Fibroblast of skin of scalp (primary cell): ENCODE measurements at places on chromosomes 12 and 14.

DNA sequence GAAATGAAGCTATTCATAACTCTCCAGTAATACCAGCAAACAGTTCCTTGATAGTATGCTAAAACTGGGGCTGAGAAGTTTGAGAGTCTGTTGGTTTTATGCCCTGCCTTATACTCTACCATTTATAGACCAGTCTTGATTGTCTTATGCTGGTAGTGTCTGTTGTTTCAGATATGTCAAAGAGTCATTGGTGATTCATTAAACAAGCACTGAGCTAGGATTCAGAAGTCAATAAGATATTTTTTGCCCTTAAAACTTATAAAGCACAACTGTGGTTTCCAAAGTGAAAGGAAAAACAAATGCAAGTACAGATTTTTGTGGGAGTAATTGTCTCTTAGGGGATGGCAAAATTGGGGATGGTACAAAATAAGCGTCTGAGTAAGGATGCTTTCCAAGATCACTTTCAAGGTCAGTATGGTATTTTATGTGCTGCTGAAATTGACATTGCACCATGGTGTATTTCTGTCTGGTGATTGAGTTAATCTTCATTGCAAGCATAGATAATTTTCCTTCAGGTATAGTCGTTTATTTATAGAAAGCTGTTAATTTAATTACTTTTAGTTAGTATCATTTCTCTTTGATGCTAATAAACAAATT, 289.5 kb upstream of the E2F7 start:
- peak; percentile 31 for DNase-seq

GRCh38 chr14:23119363-23120327, 590 bp upstream of the CEBPE start:
- DNase-seq: no peak

- DNase-seq: no peak
Measured at GRCh38 chr14:103563226-103563620, 463 bp downstream of the COA8 start.

DNA sequence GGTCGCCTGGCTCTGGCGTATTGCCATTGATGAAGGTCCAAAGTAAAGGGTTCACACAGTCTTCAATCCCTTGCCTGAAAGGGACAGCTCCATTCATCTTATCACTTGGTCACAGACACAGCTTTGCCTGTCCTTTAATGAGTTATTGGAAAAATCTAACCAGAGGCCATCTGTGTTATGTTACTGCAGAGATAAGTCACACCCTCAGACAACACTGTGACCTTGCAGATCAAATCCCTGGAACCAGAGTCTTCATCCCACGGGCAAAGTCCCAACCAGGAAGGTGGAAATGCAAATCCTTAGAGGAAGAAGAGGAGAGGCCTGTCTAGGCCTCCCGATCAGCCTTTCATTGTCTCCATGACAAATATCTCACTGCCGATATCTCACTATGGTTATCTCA, 68.3 kb upstream of the SCN8A start:
- no peak for DNase-seq

DNA sequence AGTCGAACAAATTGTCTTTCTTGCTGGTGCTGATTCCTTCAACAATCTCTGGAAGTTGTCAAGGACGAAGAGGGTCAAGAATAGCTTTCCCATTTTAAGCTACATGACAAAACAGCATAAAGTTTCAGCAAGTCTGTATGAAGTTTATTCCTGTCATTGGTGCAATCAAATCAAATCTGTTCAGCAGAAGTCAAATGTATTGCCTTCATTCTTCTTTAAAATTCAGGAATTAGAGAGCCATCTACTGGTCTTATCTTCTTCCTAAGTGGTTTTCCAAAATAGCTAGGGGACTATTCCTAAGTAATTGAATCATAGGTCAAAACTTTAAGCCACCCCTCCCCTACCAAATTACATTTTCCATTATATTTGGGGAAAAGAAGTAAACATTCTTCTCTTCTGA, 990.2 kb downstream of the GALC start:
- peak; percentile 52 for DNase-seq

DNA sequence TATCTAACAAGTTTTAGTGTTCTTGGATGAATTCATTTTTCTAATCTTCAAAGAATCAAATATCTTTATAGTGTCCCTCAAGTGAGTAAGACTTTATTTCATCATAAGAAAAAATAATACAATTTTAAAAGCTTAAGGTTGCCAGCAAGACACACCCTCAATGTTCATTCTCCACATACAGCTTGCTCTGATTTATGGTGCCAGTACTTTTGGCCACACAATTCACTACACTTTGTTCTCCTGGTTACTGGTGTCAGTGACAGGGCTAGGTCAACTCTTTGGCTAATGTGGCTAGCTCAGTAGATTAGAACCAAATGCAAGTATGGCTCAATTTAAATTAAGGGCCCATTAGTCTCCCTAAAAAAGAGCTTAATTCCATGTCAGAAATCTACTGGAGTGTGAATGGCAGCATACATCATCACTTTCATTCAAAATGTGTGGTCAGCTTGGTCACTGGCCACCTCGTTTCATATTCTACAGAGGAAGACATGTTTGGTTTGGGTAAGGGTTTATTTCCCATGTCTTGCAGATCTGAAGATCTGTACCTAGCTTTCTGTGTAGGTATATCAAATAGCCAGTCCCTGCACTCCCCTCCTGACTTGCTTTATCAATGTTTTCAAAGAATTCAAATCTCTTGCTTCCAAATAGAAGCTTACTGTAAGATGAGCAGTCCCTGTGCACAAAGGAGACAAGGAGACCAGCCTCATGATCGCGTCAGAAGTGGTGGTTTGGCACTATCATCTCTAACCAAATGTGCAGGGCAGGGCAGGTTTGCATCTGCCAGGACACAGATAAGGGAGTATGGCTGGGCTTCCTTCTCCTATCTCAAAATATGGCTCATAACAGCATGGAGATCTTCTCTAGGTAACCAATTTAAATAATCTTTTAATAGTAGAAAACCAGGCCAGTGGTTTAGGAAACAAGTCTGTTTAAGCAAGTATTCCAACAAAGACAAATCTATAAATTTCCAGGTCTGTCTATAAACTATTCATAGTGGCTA, 31.3 kb downstream of the HECTD4 start:
- no peak for DNase-seq

- DNase-seq: no peak
Measured at GRCh38 chr14:89753828-89754412, 200.6 kb downstream of the EFCAB11 start.

DNA sequence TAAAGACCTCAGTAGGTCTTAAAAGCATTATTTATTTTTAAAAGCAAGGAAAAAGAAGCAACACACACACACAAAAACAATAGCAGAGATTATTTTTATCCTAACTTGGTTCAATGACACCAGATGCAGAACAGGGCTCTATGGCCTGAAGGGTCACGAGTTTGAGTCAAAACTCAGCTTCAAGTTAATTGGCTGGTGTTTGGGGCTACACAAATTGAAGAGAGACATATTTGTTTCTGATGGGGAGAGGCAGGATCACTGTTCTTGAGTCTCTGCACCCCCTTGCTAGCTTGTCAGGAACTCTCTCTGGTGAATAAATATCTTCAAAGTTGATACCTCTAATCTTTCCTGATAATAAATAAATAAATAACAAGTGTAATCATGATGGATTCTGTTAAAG, 466.1 kb downstream of the PRKD1 start:
- DNase-seq: no peak

DNA sequence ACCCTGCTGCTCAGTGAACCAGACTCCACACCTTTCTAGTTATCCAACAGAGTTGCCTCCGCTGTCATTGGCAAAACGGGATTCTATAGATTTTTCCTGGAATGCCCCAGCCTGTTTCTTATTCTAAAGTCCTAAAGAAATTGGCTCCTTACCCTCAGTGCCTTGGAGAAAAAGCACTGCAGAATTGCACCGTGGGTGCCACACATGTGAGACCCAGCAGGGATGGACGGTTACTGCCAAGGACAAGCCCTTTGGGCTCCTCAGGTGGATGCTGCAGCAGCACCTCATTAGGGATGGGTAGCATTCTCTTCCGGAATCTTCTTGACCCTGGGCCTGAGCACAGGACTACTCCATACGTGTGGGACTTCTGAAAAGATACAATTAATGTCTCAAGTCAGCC, 121.5 kb downstream of the GCH1 start:
- DNase-seq: no peak

DNA sequence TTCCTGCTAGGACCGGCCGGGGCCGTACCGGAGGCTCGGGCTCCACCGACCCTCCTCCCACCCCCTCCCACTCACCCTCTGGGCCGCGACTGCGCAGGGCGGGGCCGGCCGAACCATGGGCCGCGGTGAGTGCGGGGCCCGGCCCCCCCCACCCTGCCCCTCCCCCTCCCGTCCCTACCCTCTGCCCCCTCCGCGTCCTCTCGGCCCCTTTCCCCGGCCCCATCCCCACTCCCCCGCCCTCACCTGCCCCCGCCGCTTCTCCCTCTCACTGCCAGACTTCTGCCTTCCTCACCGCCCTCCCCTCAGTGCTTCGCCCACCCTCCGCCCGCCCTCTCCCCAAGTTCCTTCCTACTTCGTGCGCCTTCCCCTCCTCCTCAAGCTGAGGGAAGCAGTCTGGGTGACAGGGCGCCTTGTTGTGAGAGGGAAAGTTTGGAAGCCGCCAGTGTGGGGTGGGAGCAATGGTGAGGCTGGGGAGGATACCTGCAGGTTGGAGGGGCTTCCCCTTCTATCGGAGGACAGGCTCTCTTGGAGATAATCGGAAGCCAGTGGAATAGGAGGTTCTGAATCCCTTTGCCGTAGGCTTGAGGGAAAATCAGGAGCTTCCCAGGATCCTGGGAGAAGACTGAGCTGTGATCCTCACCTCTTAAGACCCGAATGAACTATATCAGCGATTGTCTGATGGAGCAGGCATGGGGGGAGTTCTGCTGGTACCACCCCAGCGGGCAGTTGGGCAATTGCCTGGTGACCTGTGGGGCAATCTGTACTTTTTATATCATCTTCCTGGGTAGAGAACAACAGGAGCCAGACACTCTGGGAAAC, 472 bp downstream of the MBD6 start:
- peak; percentile 59 for DNase-seq

DNA sequence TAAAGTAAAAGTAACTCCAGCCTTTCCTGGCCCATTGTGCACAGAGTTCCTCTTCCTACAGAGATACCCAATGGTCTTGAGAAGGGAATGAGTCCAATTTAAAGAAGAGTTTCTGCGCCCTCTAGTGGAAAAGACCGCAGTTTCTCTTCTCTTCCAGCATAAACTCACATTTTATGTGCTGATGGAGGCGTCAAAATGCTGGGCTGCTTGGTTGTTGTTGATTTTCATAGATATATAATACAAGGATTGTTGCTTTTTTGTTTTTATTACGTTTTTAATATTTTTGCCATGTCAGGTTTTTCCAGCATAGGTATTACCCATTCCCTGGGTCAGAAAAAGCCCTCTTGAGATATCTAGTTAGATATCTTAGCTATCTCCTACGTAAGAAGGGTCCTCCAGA, 356.9 kb upstream of the STXBP6 start:
- peak; percentile 33 for DNase-seq

- no peak for DNase-seq
Measured at GRCh38 chr14:99554184-99554583, 49.8 kb downstream of the CCDC85C start.

- no peak for DNase-seq
Measured at GRCh38 chr12:49013428-49013827, 5.1 kb downstream of the PRKAG1 start.

- DNase-seq: peak; percentile 9
Measured at GRCh38 chr12:83996671-83997070, 915.9 kb downstream of the SLC6A15 start.

DNA sequence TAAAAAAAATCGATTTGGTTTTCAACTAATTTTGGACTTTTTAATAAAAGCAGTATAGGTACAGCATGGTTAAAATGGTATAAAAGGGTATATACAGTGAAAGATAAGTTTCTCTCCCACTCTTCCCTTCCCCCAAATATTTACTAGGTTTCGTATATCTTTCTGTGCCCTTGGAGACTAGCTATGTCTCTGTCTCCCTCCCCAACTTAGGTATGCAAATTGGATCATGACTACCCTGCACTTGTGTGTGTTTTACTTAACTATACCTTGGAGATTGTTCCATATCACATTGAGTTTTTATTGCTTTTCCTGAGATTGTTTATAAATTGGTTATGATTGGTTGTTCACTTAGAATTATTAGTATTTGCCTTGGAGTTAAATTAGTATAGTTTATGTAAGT, 19.4 kb downstream of the AEBP2 start:
- no peak for DNase-seq

DNA sequence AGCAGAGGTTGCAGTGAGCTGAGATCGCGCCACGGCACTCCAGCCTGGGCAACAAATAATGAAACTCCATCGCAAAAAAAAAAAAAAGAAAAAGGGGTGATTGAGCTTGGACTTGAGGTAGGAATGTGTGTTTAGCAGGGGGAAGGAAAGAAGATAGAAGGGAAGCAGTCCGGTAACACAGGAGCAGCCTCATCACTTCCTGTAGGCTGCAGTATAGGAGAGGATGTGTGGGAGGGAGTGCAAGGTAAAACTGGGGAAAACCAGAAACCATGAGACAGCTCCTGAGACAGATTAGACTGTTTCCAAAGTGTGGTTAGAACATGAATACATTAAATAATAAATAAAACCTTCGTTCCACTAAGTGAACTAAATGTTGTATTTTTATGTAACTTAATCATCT, 49.2 kb downstream of the FGD4 start:
- DNase-seq: no peak

DNA sequence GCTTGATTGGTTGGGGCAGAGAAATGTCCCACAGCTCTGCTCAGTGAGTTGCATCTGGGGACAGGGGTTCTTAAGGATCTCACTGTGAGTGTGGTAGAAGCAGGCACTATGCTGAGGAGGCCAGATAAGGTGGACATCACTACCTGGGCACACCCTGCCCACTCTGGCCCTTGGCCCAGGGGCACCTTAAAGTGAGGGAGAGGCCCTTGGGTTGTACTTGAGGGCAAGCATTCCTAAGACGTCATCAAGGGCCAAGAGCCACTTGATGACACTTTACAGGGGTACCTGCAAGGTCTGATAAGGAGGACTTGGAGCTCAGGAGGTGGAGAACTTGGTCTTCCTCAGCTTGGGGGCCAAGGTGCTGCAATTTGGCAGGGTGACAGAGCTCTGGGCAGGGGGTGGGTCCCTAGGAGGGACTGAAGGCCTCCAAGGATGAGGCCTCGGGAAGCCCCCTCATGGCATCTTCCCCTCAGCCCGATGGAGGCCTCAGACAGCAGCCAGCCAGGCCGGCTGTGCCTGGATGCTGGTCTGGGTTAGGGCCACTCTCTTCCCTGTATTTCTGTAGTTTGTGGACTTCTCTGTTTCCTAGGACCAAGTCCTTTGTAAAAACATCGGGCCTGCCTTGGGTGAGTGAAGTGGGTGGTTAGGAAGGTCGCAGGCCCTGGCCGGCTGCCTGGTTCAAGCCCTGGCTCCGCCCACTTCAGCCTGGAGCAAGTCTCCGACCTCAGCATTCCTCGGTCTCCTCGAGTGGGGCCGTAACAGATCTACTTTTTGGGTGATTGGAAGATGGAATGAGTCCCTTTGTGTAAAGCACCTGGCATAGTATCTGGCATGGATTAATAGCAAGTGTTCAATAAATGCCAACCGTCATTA, 24.8 kb downstream of the GPR68 start:
- no peak for DNase-seq

GRCh38 chr12:79200176-79200575, 335.6 kb downstream of the SYT1 start:
- no peak for DNase-seq
